ENCODE measurements at places on chromosomes 13 and 19.

DNA sequence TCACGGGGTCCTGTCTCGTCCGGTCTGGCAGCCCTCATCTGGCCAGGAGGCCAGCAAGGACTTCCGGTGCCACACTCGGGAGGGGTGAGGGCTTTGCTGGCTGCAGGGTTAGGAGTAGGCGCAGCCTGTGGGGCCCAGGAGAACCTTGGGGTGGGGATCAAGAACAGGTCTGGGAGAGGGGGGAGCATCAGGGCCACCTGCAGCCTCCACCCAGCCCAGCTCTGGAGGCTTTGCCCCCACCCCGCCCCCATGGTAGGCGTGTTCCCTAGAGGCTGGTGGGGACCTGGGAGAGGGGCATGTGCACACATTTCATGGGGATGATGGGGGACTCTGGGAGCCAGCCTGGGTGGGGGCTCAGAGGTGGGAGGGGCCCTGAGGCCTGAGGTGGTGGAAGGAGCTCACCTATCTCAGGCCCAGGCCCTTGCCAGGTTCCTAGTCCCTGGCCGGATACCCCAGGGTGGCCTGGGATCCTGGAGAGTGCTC is 23.3 kb downstream of the WTIP start:
- no peak for DNase-seq

DNA sequence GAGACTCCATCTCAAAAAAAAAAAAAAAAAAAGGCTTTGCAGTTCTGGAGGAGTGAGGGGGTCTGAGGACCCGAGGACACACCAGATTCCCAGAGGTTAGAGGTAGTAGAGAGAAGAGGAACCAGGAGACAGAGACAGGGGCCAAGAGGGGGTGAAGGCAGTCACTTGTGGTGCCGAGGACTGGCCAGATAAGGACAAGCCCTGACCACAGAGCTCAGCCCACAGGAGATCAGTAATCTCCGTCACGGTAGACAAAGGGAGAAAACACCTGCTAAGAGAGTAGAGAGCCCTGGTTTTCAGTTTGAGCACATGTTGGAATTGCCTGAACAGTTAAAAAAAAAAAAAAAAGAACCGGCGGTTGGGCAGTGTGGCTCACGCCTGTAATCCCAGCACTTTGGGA is 1.7 kb upstream of the PRAM1 start:
- DNase-seq = no peak

- no peak for DNase-seq
Measured at GRCh38 chr19:34649886-34650543, 26.9 kb downstream of the SCGB2B2 start.

GRCh38 chr13:110713981-110714796 is 689 bp downstream of the ING1 start:
- no peak for DNase-seq

GRCh38 chr19:50831026-50831396 is 2.4 kb downstream of the KLK15 start:
- no peak for DNase-seq

- no peak for DNase-seq
Measured at GRCh38 chr19:13055213-13056051, 47.2 kb downstream of the LYL1 start.

GRCh38 chr13:38494445-38494844 is 144.8 kb downstream of the UFM1 start:
- no peak for DNase-seq

DNA sequence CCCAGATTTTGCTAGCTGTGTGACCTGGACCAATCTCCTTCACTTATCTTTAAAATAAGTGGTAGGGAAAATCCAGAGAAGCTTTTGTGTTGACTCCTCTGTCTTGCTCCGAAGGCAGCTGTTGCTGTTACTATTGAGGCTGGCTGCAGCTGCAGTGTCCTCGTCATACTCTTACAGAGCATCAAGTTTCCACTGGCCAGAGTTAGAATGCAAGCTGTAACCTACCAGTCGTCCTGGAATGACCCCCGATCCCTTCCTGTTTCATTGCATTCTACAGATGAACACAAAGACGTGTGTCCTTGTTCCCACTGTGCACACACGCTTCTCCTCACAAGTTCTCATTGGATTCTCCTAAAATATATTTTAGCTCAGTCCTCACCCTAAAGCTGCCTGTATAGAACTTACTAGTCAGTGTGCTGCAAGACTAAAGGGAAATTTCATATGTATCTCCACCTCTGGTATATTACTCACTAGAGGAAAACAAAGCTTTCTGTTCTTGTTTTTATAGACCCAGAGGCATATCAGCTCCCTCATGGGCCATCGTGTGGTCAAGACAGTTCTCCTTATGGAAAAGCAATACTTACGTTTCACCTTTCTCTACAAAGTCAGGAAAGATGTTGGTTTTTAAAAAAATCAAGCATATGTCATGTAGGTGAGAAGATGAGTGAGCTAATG is 589.8 kb downstream of the LMO7 start:
- peak; percentile 9 for DNase-seq

- no peak for DNase-seq
Measured at GRCh38 chr13:21674490-21675009, 3.7 kb downstream of the FGF9 start.

DNA sequence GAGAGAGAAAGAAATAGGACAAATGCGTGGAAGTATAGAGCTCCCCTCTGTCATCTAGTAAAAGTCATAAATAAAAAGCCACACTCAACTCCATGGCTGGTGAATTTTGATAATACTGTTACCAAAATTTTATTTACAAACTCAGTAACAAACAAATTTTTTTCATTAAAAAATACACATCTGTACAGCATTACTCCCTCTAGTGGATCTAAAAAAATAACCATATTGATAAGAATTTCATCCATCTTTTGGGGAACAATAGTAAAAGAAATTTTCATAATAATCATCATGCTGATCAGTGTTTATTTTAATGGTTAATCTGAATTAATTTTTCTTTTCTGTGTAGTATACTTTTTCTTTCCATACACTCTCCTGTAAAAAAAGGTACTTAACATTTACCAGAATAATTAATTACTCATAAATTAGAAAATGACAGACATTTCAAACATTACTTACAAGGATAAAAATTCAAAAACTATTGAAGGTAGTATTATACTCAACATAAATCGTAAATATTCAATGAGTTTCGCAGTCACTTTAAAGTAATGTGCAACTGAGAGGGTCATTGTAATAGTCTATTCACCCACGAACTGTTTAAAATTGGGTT is 173.5 kb upstream of the LSM14A start:
- no peak for DNase-seq

GRCh38 chr13:73065036-73065435 is 6.2 kb downstream of the KLF5 start:
- no peak for DNase-seq

DNA sequence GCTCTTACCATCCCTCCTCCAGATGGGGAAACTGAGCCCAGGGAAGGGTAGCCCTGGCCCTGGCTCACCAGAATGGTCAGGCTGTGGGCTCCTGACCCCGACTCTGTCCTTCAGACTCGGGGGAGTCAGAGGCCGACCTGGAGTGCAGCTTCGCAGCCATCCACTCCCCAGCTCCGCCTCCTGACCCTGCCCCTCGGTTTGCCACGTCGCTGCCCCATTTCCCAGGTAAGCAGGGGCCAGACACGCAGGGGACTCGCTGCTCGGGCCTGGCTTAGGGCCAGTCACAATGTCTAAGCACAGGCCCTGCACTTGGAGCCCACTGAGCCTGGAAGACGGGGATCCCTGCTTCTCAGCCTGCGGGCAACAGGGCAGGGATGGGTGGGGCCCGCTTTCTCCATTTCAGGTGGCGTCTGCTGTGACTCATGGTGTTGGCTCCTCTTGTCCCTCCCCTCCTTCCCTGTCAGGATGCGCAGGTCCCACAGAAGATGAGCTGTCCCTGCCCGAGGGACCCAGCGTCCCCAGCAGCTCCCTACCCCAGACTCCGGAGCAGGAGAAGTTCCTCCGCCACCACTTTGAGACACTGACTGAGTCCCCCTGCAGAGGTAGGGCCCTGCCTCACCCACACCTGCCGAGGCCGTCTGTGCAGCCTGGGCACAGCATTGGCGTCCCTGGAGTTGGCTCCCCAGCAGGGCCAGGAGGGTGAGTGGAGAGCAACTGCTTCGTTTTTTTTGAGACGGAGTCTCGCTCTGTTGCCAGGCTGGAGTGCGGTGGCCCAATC is 9.2 kb upstream of the OVOL3 start:
- no peak for DNase-seq
